ENCODE measurements at places on chromosomes 4 and X.

DNA sequence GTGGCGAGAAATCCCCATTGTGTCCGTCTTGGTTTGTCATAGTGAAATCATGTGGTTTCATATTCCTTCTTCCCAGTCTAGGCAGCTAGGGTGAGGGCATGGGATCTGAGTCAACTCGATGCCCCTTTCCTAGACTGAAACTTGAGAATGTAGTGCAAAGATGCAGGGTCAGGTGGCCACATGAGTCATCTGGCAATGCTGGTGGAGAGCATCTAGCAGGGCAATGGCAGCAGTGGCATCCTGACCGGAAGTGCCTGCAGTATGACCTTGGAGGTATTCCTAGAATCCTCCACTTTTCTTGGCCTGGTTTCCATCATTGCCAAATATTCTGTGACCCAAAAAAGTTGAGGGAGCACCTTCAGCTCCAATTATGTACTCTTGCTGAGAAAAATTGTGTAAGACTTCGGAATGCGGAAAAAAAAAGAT lies 39.1 kb upstream of the TMEM184C start:
- DNase-seq, result no peak

GRCh38 chr4:87087015-87087414 lies 133.4 kb downstream of the KLHL8 start:
- no peak for DNase-seq

GRCh38 chrX:46247456-46247855 lies 297.8 kb downstream of the ZNF674 start:
- DNase-seq, result no peak

GRCh38 chr4:2795893-2796848 lies 3.3 kb downstream of the SH3BP2 start:
- no peak for DNase-seq

DNA sequence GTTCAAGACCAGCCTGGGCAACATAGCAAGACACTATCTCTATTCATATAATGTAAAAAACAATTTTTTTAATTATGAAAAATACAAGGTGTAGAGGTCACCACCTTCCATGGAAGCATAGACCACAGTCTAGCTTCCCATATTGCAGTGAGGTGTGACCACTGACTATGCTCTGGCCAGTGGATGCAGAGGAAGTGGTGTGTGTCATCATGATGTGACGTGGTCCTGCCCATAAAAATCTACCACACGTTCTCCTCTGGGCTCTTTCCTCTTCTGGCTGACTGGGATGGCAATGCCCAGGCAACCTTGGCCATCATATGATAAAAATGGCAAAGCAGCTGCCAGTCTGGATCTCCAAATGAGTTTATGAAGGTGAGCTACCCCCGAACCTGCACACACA lies 65.7 kb downstream of the RBM47 start:
- DNase-seq, result no peak

DNA sequence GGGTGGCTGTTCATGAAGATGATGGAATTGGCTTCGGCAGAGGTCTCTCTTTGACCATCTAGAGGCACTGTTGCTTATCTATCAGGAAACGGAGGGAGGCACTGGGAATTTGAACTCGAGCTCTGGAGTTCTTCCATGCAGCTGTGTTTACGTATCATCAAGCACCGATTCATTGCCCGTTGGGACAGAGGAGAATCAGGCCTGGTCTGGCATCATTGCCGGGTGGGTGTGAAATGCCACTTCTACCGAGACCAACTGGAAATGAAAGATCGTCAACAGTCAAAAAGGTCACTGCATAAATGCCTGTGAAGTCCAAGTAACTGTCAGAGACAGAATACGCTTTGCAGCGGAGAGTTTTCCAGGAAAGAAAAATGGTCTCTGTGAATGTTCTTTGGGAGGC lies 166.9 kb downstream of the ASMT start:
- no peak for DNase-seq

GRCh38 chr4:101527188-101527587 lies 179.9 kb upstream of the PPP3CA start:
- DNase-seq, result peak; percentile 12

GRCh38 chr4:26962720-26963119 lies 102.1 kb downstream of the STIM2 start:
- no peak for DNase-seq

- no peak for DNase-seq
Observed at GRCh38 chr4:41678086-41678816, 70.3 kb downstream of the PHOX2B start.

- no peak for DNase-seq
Observed at GRCh38 chrX:148381603-148382002, 118.8 kb upstream of the AFF2 start.

DNA sequence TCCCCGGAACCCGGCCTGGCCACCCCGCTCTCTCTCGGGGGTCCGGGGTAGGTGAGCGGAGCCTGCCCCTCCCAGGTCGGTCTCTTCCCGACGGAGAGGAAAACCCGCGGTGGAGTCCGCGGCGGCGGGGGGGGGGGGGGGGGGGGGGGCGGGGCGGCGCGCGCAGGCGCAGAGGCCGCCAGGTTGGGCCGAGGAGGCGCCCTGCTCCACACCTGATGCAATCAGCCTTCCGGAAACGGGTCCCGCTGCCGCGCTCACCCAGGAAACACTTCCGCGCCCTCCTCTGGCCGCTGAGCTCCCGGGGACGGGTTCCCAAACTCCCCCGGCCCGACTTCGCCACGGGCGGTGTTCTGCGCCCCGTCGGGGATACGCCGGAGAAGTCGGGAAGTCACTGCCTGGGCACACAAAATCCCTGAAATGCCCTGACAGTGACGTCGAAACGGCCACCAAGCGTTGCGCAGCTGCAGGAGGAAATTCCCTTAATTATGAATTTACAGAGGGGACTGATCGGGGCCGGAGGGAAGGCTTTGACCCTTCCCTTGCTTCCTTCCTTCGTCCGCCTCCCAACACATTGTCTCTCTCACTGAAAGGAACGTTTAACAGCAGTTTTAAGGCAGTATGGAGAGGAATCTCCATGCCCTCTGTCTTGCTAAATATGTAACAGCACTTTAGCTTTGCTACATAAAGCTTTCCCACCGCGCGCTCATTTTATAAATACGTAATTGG lies 2.1 kb upstream of the APBB2 start:
- DNase-seq, result no peak

DNA sequence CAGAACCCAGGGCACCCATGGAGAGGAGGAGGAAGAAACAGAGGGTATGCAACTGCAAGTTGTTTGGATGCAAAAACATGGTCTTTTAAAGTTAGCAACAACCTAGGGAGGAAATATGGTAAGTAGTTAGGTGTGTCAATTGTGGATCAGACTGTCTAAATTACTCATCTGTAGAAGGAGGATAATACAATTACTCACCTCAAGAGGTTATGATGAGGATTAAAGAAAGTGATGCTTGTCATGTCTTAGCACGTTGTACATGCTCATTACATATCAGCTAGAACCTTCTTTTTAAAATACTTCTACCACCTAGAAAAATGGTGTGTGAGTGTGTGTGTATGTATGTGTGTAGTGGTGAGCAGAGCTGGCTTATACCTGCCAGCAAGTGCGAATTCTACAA lies 2.3 kb upstream of the C1QTNF7 start:
- no peak for DNase-seq

- DNase-seq, result no peak
Observed at GRCh38 chr4:90306810-90307209, 179.6 kb downstream of the CCSER1 start.

DNA sequence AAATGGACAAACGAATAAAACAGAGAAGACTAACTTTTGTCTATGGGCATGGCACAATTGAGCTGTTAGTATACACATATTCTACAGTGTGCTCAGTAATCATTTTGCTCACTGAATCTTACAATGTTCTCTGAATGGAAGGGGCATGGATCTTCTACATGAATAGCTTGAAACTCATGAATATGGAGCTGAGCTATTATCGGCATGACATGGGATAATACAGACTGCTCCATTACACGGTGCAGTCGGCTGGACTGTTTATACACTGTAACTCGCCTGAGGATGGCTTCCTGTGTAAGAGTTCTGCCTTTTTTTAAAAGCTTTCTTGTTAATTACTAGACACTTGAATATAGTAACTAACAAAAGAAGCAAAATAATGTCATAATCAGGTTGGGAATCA lies 368.5 kb upstream of the MAD2L1 start:
- DNase-seq, result no peak

DNA sequence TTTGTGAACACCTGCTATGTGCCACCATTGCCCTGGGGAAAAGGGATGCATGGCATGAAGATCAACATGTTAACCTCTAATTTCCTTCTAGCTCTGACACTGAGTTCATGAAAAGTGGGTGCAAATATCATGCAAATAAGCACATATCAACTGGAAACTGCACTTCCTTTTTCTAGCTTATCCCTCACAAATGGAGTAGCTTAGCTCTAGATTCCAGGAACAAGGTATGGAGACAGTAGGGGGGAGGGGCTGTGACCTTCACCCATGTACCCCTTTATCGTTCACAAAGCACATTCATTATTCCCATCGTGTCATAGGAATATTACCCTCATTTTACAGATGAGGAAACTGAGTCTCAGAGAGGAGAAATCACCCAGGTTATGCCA lies 37.4 kb downstream of the STARD8 start:
- no peak for DNase-seq

- DNase-seq, result no peak
Observed at GRCh38 chr4:81839347-81840042, 367.8 kb upstream of the RASGEF1B start.

GRCh38 chrX:99073551-99073950 lies 1336.5 kb downstream of the PCDH19 start:
- no peak for DNase-seq

GRCh38 chr4:175873707-175874106 lies 61.6 kb upstream of the GPM6A start:
- no peak for DNase-seq

GRCh38 chr4:25103418-25103817 lies 56.8 kb downstream of the SEPSECS start:
- no peak for DNase-seq

DNA sequence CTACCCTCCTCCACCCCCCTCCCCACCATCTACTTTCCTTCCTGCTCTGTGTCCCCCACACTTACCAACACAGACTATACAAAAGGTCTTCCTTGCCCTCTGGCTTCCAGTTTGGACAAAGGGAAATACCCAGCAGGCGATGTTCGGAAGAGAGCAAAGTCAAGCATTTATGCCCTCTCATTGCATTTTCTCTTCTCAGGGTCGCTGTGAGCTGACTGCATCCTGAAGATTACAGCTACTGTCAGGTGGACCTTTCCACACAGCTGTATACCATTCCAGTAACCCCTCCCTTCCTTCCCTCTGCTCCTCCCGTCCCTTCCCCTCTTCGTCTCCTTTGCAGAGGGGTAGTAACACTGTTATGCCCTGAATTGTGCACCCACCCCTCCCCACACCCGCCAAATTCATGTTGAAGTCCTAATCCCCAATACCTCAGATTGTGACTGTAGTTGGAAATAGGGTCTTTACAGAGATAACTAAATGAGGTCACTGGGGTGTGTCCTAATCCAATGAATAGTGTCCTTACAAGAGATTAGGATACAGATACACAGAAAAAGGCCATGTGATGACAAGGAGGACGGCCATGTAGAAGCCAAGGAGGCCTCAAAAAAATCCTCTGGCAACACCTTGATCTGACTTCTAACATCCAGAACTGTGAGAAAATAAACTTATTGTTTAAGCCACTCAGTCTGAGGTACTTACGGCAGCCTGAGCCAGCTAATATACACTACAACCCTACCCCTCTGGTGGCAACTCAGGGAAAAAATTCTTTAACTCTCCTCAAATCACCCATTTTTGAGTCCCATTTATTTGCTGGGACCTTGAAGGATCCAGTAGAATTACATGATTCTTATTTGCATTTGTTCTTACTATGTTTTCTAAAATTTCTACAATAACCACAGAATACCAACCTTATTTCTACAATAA lies 11.7 kb downstream of the MORF4L2 start:
- DNase-seq, result no peak
